Amniotic stem cell (primary cell): ENCODE measurements at places on chromosomes 5 and 9.
A peak's percentile ranks its signal among the peaks of the same experiment; 100 is the strongest.

DNA sequence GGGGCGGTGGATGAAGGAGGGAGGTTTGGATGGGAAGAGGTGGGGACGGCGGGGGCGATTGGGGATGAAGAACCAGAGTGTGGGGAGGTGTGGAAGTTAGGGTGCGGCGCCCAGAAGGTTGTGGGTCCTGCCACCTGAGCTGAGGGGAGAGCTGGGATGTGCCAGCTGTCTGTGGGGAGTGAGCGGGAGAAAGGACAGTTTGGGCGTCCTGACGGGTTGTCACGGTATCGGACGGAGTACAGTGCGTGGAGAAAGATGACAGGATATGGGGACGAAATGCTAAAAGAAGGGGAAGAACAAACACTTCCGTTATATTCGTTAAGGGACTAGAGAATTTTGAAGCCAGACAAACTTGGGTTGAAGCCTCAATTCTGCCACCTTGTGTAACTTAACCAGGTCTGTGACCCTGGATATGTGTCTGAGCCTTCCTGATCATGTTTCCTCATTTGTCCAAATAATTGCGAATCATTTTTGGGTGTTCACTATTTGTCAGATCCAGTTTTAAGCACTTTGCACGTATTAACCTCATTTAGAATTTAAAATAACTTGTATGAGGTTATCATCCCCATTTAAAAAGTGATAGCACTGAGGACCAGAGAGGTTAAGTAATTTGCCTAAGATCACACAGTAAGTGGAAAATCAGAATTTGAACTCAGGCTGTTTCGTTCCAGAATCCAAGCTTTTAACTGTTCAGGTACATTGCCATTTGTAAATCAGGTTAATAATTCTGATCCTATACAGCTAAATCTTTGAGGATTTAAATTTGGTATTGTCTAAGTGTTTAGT lies 689 bp downstream of the CNTRL start:
- DNase-seq = peak; percentile 4

DNA sequence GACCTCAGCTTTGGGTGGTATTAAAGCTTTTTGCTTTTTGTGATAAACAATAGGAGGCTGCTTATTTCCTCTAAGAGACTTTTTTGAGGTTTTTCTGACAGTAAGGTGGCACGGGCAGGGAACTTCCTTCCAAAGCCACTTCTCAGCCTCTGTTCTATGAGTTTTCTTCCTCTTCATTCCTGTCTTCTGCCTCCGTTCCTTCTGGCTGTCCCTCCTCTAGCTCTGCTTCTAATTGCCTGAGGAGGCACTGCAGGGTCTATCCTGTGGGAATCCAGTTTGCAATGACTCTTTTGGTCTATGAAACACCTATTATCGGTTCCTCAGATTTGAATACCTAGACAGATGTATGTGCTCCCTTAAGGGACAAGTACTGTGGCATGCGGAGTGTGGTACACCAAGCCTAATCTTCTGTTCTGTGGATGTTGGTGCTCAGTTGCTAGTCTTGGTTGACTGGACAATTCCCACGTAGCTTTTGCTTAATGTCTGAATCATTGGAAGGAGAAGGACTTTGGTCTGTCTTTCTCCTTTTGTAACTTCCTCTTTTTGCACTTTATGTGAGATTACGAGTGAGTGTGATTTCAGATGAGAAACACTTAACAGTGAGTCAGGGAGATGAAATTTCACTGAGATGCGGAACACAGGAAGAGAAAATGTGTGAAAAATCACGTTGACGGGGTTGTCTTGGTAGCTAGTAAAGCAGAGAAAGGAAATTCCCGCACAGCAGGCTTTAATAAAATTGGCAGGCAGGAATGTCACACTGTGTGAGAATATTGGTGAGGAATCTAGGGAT lies 305.2 kb downstream of the EFNA5 start:
- no peak for DNase-seq

DNA sequence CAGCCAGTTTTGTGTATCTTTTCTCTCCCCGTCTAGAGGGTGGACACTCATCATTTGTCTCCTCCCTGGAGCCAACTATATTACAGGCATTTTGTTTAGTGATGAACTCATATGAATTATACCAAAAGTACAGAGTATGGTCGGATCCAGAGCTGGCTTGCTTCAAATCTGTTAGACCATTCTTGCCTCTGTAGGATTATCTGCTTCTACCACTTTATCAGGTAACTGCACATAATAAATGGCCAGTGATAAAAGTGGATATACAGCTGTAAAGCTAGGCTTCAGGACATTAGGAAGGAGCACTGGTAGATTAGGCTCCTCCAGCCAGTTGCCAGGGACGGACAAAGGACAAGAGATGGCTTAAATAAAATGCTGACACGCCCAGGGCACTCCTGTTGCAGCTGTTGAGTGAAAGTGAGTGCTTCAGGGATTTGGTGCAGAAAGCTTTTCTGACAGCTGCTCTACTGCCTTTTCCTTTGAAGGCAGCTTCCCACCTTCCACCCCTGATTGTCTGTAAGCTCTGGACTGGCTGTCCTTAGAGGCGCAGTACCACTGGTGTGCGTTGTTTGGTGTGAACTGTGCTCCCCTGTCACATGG lies 259.2 kb downstream of the PDZD2 start:
- DNase-seq = no peak

DNA sequence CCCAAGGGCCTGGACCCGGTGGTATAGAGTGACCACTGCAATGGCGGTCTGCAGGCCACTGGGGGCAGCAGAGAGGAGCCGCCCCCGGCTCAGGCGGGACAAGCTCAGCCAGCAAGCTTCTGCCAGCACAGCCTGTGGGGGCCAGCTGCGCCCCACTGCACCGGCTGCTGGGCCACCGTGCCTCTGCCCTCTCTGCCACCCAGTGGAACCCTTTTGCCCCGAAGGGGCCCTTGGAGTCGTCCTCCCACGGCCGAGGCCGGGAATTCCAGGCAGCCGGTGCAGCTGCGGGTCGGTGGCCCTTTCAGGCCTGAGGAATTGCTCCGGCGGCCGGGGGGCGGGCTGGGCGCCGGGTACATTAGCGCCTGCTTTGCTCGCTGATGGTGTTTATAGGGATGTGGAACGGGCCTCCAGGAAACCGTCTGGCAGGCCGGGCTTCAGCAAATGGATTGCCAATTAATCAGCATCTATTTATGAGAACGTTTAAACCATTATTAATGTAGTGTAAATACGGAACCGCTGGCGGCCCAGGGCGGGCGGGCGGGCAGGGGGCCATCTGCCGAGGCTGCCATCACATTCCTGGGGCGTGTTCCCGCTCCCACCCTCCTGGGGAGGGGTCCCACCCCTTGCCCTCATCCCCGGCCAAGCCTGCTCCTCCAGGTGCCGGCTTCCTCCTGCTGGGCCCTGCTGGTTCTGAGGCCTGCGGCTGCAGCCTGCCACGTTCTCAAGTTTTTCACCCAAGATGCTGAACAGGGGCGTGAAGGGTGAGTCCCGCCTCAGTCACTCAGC lies 127.4 kb downstream of the BARX1 start:
- DNase-seq = no peak

DNA sequence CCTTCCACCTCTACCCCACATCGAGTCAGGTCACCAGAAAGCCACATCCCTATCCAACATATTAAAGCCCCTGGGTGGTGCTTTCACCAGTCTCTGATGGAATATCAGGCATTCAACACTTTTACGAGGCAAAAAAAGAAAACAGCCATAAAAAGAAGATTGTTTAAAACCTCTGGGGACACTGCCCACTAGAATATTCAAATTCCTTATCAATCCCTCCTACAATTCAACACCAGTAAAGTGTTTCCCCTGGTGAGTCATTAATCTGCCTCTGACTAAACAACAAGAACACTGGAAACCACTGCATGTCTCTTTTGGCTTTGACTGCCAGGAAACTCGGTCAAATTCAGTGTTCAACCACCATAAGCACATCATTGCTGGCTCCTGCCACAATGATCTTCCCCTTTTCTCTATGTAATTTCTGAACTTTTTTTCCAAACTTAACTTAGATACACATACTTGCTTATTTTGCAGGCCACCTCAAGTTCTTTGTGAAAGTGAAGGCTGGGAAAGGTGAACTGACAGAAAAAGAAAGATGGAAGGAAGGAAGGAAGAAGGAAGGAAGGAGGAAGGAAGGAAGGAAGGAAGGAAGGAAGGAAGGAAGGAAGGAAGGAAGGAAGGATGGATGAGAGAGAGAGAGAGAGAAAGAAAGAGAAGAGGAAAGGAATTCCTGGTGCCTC lies 105.3 kb downstream of the PAX5 start:
- DNase-seq = peak; percentile 5

DNA sequence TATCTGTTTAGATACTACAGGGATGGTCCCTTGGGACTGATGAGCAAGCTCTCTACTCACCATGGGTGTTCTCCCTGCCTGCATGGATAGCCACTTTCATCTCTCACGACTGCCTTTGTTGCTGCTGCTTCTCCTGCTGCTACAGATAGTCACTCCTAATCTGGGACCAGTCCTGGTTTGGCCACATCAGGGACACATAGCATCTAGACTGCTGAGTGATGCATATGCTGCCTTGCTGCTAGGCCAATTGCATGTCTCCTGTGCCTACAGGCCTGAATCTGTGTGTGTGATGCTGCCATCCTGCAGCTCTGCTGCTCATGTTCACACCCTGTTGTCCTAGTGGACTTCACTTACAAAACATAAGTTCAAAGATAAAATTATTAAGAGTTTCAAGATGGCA lies 297.1 kb downstream of the HCN1 start:
- DNase-seq = no peak

DNA sequence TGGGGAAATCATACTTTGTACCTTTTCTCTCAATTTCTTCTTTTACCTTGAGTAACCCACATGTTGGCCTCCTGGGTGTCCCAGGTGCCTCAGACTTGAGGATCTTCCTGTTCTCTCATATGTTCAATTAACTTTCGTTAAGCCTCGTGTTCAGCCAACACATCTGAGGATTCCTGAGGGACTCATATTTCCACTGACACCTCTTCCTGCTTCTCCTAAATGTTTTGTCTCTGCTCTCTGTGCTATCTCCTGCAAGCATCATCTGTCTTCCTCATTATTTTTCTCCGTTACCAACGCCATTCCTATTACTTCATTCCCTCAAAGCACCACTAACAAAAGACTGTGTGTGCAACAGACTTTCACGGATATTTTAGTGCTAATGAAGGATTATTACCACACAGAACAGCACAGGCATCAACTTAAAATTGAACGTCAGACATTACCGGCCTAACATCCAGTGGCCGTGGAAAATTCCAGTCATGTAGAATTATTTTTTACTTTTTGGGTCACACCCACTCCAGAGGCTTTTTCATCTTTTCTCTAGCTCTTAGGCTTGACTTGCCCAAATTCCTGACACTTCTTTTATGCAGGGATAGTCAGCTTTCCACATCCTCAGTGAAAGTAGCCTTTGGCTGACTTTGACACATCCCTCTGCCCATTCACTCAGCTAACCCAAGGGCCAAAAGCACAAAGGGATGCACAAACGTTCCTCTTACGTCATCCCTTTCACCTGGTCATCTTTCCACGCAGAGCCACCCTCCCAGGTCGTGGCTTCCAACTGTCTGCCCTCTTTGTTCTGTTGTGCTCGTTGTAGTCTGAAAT lies 46.0 kb upstream of the OSMR start:
- no peak for DNase-seq

GRCh38 chr5:55441954-55442353 lies 92.8 kb downstream of the PLPP1 start:
- DNase-seq = no peak

DNA sequence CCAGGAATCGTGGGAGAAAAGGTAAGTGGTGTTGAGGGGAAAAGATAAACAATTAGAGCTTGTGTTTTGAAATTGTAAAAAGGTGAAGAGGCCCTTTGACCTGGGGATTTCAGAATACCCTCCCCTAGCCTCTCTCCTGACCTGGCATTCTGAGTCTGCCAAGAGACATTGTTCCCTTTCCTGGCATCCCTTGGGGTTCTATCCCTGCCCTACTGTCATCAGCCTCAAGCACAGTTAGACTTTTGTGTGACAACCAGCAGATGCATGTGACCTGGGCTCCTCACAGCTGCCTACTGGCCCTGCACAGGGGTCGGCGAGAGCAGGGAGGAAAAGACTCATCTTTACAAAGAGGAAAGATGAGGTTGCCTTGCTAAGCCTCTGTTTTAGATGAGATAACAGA lies 72.2 kb upstream of the ORM1 start:
- no peak for DNase-seq

DNA sequence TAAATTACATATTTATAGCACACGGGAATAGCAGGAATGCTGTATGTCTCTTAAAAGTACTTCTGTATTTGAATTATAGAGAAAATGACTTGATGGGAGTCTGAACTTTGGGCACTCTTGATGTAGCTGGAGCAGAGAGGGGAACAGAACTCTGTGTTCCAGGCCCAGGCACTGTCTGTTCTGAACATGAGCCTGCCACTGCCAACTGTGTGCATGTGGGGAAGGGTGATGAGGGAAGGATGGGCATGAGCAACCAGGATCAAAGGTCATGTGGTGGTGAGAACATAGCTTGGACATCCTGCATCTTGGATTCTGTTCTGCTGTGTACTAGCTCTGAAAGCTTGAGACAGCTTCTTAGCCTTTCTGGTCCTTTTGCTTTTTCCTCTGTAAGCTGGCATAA lies 16.4 kb upstream of the ZBED3 start:
- no peak for DNase-seq

- no peak for DNase-seq
Measured at GRCh38 chr5:133425222-133425621, 187.1 kb downstream of the FSTL4 start.

DNA sequence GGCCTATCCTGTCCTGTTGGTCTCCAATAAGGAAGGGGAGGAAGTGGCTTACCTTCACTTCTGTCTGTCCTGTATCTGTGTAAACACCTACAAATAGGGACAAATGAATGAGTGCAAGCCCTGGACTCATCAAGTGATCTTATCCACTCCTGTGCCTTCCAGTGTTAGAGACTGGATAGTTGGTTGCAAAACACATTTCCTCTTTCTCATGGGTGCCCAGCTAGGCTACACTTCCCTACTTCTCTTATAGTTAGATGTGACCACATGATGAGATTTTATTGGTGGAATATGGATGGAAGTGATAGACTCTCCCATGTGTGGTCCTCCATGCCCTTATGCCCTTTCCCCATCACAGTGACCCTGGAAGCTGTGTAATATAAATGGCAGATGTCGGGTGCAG lies 16.9 kb upstream of the PFDN1 start:
- DNase-seq = no peak

DNA sequence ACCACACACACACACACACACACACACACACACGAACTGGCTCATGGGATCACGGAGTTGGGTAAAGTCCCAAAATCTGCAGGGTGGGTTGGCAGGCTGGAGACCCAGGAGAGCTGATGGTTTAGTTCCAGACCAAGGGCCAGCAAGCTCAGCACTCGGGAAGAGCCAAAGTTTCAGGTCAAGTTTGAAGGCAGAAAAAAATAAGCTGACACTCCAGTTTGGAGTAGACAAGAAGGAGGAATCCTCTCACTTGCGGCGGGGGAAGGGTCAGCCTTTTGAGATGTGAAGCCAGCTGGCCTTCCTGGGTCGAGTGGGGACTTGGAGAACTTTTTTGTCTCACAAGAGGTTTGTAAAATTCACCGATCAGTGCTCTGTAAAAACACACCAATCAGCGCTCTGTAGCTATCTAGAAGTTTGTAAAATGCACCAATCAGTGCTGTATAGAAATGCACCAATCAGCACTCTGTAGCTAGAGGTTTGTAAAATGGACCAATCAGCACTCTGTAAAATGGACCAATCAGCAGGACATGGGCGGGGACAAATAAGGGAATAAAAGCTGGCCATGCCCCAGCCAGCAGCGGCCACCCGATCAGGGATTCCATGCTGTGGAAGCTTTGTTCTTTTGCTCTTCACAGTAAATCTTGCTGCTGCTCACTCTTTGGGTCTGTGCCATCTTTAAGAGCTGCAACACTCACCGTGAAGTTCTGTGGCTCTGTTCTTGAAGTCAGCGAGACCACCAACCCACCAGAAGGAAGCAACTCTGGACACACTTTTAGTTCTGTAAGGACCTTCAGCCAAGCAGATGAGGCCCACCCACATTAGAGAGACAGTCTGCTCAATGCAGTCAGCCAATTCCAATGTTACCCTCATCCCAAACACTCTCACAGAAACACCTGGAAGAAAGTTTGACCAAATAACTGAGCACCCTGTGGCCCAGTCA lies 37.8 kb upstream of the UNC5A start:
- no peak for DNase-seq
